ENCODE measurements at places on chromosomes 16 and 17.

DNA sequence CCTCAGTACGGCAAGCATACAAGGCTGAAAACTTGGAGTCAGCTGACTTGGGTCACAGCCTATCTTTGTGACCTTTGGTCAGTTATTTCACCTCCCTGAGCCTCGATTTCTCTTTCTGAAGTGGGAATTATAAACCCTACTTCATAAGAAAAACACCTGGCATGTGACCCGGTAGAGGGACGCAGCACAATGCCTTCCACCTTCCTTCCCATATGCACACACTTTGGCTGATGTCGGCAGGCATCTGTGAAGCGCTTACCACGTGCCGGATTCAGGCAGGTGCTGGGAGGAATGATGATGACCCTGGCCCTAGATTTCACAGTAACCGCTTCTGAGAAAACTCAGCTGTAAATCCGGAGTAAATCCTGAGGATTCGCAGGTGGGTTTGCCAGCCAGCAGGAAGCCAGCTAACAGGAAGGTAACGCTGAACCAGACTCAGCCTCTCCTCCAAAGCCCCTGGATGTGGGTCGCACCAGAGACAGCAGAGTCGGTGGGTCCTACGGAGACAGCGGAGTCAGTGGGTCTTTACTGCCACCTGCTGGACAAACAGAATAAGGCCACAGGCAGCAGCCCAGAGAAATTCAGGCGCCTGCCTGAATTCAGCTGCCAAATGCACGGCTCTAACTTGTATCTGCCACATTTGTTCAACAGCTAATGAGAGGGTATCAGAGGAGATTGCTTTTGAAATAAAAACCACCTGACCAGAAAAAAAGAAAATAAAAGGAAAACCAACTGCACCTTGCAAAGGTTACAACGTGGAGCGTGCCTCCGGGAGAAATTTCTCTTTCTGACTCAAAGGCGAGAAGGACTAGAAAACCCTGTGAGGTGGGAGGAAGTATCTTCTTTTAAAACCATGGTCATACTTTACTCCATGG lies 16.6 kb downstream of the COPRS start:
- peak; percentile 57 for DNase-seq

GRCh38 chr17:45368651-45369050 lies 51.8 kb upstream of the MAP3K14 start:
- DNase-seq, result no peak

GRCh38 chr17:61160789-61161445 lies 238.7 kb upstream of the TBX2 start:
- no peak for DNase-seq

- no peak for DNase-seq
Measured at GRCh38 chr17:63150490-63150889, 184.5 kb downstream of the TANC2 start.

- peak; percentile 81 for DNase-seq
Measured at GRCh38 chr17:2796164-2797125, at the start of gene RAP1GAP2. RAP1GAP2 (plus strand) TSS chr17:2796438; CDS start chr17:2796528, 90 bp downstream.

DNA sequence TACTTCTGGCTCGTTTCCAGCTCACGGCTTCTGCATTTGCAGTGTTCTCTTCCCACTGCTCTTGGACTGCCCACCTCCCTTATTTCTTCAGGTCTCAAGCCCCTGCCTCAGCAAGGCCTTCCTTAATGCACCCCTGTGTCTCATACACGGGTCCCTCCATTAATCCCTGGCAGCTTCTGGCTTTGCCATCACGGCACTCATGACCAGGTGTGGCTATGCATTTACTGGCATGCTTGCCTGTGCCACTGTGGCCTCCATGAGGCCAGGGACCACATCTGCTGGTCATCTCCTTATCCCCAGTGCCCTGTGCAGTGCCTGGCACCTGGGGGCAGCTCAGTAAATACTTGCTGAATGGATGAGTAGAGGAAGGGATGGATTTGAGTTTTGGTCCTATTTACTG lies 114.1 kb downstream of the C16orf78 start:
- DNase-seq, result no peak

DNA sequence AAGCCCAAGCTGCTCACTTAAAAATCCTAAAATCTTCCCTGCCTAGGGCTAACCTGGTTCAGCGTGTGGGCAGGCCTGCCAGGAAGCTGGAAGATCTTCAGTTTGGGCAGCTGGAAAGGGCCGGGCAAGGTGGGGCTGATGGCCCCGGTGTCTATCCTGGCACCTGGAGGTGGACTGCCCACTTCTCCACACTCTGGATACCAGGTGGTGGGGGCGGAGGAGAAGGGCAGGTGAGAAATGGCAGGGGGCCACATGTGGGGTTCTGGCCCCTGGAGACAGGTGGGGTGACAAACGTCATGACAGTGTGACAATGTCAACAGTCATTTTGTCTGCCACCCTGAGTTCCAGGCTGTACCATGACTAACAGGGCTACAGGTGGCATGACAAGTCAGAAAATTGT lies 78.5 kb upstream of the C16orf82 start:
- DNase-seq, result no peak

- no peak for DNase-seq
Measured at GRCh38 chr16:22671301-22672076, 142.5 kb upstream of the HS3ST2 start.

GRCh38 chr16:85868495-85868894 lies 30.5 kb upstream of the IRF8 start:
- no peak for DNase-seq

- DNase-seq, result no peak
Measured at GRCh38 chr17:12395733-12396354, 269.8 kb upstream of the MYOCD start.

DNA sequence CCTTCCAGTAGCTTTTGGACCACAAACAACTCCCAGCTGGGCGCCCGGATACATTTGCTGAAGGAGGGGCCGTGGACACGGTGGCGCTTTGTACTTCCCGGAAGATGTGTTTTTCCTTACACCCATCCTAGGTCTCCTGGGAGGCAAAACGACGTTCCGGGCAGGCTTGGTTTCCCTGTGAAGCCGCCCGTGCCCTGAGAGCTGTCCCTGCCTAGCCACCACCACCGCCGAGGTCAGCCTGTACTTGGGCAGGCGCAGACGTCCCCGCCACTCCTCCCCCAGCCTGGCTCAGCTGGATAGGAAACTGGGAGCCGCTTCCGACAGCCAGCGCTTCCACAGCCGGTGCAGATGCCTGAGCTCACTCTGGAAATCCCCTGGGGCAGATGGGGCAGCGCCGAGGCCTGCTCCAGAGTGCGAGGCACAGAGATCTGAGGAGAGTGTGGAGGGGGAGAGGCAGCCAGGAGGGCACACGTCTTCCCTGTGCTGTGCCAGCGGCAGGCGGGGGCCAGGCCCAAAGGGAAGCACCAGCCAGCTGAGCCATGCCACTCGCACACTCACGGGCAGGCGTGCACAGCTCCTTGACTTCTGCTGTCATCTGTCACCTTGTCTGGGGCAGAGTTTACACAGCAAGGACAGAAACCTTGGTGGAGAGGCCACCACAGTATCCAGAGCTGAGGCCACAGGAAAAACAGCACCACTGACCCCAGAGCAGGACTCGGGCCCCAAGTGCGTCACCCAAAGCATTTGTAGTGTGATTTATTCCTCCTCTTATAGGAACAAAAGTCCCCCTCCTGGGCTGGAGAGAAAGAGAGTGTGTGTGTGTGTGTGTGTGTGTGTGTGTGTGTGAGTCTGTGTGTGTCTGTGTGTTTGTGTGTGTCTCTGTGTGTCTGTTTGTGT lies 3.0 kb downstream of the RHBDF2 start:
- DNase-seq, result no peak

GRCh38 chr17:57819867-57820266 lies 30.0 kb downstream of the MRPS23 start:
- no peak for DNase-seq

DNA sequence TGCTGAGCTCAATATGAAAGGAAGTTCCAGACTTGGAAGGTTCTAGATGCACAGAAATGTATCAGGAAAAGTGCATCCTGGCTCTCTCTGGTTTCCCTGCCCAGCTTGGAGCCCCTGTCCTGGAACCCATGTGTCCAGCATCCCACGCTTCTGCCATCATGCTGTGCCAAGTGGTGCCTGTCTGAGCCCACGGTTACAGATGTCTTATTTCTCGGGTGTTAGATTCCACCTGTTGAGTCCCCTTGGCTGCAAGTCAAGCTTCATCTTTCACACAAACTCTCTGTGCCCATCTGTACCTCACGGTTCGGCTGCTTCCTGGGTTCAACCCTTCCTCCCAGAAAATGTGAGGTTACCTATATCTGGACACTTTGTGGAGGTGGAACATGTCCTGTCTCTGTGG lies 22.5 kb downstream of the OR1D5 start:
- DNase-seq, result no peak

DNA sequence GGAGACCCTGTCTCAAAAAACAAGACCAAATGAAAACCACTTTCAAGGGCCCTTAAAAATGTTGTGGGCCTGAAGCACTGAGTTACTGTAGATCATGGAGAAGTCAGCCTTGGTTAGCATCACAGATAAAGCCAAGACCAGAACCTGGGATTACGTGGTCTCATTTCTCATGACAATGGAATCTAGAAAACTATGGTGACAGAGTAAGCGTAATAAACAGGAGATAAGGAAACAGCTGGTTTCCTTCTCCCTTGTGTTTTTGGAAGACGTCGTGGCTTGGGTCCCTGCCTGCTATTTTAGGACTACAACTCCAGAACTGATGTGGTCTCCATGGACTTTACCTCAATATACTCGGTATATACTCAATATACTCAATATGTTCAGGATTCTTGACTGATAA lies 180.7 kb upstream of the ZFHX3 start:
- DNase-seq, result no peak

DNA sequence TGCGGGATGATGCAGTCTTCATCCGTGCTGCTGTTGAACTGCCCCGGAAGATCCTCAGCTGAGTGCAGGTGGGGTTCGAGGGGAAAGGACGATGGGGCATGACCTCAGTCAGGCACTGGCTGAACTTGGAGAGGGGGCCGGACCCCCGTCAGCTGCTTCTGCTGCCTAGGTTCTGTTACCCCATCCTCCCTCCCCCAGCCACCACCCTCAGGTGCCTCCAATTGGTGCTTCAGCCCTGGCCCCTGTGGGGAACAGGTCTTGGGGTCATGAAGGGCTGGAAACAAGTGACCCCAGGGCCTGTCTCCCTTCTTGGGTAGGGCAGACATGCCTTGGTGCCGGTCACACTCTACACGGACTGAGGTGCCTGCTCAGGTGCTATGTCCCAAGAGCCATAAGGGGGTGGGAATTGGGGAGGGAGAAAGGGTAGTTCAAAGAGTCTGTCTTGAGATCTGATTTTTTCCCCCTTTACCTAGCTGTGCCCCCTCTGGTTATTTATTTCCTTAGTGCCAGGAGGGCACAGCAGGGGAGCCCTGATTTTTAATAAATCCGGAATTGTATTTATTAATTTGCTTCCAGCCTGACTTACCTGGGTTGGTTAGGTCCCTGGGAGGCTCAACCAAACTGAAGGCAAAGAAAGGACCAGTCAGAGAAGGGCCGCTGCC lies 5.8 kb downstream of the TRAF4 start:
- no peak for DNase-seq

- no peak for DNase-seq
Measured at GRCh38 chr16:82882982-82883835, 256.4 kb downstream of the CDH13 start.

- DNase-seq, result no peak
Measured at GRCh38 chr16:26747760-26748159, 319.0 kb upstream of the C16orf82 start.

DNA sequence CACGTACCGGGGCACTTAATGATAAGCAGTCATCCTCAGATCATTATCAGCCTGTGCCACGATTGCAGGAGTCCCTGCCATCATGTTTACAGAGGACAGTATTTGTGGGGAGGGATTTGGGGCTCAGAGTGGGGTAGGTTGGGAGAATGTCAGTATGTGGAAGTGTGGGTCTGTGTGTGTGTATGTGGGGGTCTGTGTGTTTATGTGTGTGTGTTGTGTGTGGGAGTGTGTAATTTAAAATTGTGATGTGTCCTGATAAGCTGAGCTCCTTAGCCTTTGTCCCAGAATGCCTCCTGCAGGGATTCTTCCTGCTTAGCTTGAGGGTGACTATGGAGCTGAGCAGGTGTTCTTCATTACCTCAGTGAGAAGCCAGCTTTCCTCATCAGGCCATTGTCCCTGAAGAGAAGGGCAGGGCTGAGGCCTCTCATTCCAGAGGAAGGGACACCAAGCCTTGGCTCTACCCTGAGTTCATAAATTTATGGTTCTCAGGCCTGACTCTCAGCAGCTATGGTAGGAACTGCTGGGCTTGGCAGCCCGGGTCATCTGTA lies 13.5 kb upstream of the EFCAB13 start:
- DNase-seq, result no peak

DNA sequence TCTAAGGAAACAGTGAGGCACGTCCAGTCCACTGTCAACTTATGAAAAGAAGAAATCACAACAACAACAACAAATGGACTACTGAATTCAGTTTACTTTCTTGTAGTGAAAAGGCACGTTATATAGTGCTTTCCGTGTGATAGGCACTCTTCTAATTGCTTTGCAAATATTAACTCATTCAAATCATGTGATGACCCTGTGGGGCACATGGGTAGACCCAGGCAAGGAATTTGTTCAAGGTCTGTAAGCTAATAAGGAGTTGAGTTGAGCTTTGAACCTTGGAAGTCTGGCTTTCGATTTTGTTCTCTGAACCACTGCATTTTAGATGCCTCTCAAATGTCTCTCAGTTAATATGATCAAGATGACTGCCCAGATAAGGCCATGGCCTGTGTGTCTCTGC lies 295.1 kb upstream of the RBFOX1 start:
- DNase-seq, result no peak

GRCh38 chr16:68752602-68753001 lies 15.5 kb downstream of the CDH1 start:
- DNase-seq, result no peak

DNA sequence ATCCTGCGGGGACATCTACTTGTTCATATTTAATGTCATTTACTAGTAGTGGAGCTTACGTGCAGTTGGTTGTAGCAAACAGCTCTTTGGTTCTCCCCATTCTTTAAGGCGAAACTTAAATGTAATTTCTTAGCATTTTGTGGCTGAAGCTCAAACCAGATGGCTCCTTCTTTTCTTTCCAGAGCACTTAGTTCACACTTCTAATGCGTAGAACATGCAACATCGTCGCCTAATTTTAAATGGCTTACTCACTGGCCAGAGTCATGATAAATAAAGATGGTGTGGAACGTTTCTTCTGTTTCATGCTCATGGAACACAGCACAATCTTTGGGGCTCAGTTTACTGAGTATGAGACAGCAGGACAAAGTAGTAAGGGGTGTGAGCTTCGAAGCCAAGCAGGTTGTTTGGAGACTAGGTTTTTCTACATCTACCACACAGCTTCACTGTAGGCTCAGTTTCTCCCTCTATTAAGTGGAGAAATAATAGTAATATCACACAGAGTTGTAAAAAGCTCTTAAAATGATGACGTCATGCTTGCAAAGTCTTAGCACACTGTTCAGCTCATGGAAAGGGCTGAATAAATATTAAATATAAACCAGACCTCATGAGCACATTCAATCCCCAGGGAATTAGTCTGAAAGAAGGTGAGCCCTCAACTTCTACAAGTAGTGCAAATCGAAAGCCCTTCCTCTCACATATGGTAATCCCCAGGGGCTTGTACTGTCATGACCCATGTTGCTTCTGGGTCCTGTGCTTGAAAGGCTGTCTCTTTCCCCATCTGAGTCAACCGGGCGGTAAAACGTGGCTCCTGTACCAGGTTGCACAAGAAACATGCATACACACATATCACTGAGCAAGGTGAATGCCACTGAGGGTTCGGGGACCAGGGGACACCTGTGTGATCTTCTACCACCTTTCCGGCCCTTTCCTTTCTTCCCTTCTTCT lies 384.3 kb downstream of the CDH13 start:
- DNase-seq, result no peak

GRCh38 chr16:59899940-59900339 lies 1165.8 kb upstream of the GOT2 start:
- no peak for DNase-seq
